ENCODE measurements at places on chromosomes 7 and 10.
A peak's percentile ranks its signal among the peaks of the same experiment; 100 is the strongest.

DNA sequence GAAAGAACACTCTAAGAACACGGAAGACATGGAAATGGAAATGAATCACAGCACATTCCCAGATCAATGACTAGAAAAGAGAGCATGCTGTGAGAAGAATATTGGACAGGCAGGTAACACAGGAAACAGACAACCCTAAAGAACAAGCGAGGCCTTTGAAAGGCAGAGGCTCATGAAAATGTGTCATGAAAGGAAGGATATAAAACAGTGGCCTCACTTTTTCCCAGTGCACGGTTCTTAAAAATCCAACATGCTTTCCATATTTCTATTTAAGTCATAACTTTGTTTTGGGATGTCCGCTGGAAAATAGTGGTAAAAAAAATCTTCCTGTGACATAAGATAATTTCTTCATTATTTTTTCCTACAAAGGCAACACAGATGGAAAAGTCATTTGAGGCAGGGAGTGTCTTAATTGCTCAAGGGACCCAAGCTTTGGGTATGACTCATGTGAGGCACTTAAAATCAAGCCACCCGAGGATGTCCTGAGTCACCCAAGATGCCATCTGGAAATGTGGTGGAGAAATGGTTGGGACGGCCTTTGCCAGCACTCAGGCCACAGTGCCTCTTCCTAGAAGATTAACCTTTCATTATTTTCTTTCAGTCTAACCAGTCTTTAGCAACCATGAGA is 17.0 kb downstream of the ITIH5 start:
- no peak for DNase-seq

DNA sequence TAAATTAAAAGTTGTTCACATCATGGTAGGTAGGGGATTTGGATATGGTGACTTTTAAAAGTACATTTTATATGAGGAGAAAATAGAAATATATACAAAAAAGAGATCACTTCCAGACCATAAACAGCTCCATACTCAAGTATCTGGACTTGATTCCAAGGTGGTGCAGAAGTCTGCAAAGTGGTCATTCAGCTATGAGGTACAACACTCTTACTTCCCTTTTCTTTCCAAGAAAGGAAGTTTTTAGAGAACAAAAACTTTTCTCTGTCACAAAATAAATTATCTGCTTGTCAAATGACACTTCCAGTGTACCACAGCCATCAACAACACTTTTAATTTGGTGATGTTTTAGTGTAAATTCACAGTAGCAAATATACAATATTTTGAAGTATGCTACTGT is 1013.5 kb downstream of the GATA3 start:
- no peak for DNase-seq

DNA sequence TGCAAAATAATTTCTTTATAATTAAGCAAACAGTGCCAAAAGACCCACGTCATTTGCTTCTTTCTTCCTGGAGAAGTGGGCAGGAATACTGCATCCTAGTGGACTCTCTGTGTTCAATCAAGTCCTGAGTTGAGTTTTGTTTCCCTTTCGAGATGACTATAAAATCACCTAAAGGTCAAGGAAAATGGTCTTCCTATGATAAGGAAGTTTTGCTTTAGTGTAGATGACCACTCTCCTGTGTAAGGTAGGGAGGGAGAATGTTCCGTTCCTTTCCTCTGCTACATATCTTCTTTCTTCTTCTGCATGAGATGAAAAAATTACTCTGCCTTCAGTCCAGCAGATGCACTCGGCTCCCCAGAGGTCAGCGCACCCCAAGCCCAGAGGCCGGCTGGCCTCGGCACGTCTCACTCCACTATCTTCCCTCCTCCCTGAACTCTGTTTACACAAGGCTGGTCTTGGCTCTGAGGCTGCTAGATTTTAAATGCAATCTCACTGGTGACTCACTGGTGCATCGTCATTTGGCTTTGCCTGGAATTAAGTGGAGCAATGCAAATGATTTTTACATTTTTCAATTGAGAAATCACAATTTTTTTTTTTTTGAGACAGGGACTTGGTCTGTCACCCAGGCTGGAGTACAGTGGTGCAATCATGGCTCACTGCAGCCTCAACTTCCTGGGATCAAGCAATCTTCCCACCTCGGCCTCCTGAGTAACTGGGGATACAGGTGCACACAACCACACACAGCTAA is 18.6 kb upstream of the VDAC2 start:
- DNase-seq = peak; percentile 88

GRCh38 chr7:55132890-55133551 is 114.2 kb downstream of the EGFR start:
- DNase-seq = peak; percentile 98

DNA sequence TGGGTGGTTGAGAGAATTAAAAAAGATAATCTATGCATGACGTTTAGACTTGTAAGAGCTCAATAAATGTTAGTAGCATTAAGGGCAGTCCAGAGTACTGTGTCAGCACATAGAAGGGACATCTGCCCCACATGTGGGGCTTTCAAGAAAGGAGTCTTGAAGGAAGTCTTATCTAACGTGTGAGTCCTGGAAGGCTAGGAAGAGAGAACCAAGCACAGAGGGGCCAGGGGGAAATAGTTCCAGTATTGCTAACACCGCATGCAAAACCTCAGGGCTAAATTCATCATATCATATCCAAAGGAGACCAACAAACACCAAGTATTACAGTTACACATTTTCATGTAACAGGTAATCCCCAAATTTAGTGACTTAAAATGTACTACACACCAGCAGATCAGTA is 122.7 kb downstream of the AOAH start:
- DNase-seq = no peak

Data from fibroblast of skin of right biceps (primary cell).